ENCODE measurements at places on chromosomes 4 and X.

DNA sequence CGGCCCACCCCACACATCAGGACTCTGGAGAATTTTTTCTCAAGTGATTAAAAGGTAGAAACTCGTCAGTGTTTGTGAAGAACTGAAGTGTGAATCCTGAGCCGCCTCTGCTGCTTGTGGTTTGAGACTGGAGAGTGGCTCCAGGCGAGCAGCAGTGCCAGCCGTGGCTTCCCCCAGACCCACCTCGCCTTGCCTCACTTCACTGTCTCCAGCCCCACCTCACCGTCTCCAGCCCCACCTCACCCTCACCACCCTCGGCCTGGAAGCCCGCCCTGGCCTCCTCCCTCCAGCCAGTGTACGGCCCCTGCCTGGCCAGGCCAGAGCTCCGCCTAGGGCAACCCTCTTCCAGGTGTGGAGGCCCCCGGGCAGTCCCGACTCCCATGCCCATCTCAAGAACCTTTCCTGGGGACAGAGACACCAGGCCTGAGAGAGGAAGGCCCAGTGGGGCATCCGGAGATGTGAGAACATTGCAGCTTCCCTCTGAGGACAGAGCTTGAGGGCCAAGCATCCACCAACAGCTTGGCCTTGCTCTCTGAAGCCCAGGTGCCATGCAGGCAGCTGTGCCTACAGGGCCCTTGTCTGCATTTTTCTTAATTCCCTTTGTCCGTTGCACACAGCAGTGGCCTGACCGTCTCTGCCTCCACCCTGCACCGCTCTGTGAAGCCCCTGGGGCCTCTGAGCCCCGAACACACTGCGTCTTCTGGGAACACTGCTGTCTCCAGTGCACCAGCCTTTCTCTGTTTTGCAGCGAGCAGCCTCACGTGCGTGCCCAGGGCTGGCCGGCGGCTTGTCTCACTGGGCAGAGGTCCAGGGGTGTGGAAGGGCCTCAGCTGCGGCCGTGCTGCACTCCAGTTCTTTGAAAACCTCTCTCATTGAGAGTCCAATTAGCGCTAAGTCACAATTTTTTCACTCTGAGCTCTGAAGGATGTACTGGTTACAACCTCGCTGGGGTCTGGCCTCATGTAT, 13.8 kb downstream of the SH3BP2 start:
- no peak for DNase-seq

DNA sequence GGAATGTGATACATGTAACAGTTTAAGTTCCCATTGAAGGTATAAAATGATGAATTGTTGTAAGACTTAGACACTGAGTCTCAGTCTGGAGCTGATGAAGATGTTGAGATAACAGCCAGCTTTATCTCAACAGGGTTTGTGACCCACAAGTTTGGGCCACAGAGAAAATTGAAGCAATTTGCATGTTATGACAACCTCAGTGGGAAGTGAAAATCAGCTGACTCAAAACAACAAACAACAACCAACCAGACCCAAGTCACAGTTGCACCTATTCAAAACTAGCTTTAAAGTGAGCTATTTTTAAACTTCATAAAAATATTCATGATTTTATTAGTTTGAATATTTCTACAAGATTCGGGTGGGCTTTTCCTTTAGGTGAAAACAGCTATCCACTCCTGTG, 8.0 kb downstream of the SFRP2 start:
- no peak for DNase-seq

- DNase-seq = no peak
Observed at GRCh38 chrX:147069926-147070325, 255.4 kb upstream of the CXorf51A start.

DNA sequence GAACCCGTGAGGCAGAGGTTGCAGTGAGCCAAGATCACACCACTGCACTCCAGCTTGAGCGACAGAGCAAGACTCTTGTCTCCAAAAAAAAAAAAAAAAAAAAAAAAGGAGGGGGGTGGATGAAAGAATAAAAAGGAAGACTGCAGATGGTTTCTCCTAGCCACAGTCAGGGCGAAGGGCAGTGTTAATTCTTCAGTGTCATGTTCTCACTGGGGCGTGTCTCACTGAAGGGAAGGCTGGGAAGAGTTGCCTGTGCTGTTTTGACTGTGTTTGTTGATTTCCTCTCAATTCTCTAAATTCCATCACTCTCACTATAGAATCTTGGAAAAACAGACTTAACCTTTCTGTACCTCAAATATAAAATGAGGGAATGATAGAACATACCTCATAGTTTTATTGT, 71.6 kb upstream of the DHX15 start:
- DNase-seq = no peak

GRCh38 chr4:3792813-3793212, 26.6 kb downstream of the ADRA2C start:
- no peak for DNase-seq

DNA sequence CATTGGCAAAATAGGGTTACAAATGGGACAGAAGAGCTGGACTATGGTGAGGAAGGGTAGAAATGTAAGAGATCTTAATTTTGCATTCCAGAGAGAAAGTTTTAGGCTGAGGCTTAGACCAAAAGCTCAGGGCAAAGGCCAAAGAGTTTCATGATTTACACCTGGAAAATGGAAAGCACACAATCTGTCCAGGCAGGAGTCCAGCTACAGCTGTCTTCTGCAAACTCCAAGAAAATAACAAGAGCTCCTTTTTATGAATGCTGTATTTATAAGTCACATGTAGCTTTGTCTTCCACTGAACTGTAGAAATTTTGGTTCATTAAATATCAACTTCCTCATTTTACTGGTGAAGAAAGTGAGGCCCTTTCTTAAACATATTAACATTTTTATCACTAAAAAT, 288.0 kb upstream of the ATOH1 start:
- no peak for DNase-seq

DNA sequence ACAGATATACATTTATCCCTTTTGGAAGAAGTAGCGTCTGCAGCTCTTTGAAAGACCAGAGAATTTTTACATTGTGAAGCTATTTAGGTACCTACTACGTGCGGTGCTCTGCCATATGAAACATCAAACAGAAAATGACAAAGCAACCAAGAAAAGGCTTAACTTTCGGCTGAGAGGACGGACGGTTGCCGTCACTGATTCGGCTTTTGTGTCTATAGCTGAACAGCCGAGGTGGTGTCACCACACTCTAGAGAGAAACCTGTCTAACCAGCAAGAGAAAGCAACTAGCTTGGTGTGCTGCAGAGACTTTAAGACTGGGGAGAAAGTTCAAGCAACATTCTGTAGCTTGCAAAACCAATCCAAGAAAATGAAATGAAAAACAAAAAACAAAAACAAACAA, 145.5 kb downstream of the SHOX start:
- DNase-seq = no peak

GRCh38 chr4:44679060-44679459, 840 bp downstream of the GUF1 start:
- no peak for DNase-seq

DNA sequence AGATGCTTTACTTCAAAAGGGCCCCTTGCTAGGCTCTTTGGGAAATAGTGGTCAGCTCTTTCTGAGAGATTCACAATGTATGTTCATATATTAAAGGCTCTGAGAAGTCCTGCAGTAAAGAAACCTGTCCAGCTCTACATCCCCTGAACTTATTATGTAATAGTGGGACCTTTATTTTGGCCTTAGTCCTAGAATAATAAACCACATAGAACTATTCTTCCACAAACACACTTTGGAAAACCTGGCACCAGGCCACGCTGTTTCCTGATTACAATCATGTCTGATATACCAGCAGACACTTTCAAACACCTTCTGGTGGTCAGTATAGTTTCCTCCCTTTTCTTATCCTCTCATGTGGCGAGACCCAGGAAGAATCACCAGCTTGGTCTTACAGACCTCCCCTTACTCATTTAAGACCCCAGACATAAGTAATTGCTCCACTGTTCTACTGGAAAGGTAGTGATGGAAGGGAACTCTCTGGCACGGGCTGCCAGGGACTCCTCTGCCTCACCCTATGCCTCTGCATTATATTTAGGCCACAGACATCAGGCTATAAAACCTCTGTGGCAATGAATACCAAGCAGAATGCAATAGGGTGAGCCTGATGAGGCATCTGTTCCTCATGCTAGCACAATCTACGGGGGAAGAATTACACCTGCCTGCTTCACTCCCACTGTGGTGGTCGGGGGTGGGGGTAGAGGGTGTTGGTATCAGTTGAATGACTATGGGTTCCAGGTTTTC, 5.7 kb upstream of the PPEF1 start:
- DNase-seq = no peak

DNA sequence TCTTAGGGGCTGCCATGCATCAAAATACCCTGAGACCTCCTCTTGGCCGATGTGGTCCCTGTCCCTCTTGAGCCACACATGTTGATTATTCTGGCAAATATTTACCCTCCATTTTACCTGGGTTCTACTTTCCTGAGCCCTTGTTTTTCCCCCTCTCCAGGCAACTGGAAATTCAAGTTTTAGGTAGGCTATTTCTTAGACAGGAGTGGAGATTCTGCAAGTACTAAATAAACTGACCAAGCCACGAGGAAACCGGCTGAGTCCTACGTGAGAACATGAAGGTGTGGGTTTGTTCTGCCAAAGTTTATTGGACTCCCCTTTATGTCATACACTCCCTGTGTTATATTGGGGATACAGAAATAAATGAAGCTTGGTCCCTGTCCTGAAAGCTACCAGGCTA, 88.1 kb downstream of the RTL5 start:
- DNase-seq = no peak

DNA sequence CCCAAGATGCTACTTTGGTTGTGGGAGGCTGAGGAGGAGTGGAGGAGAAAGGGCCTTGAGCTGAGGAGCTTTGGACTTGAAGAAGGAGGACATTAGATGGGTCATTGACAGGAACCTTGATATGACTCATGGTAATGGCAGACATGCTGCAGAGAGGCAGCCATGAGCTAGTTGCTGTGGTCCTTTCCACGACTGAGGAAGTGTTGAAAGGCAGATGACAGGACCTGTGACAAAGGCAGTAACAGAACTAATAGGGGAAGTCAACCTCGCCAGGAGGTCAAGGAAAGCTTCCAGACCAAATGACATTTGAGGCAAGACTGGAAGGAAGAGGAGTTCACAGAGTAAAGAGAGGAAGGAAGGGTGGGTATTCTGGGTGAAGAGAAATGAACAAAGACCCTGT, 7.6 kb upstream of the XPNPEP2 start:
- no peak for DNase-seq

GRCh38 chr4:61068745-61069144, 131.4 kb upstream of the ADGRL3 start:
- DNase-seq = no peak

All from natural killer cell treated with Interleukin-12 subunit alpha and Interleukin-12 subunit beta and Interleukin-15 and Interleukin-18, amount 100 ng/mL, for 72 hours (primary cell).